ENCODE measurements at places on chromosomes 12 and 14.
A peak's percentile ranks its signal among the peaks of the same experiment; 100 is the strongest.

DNA sequence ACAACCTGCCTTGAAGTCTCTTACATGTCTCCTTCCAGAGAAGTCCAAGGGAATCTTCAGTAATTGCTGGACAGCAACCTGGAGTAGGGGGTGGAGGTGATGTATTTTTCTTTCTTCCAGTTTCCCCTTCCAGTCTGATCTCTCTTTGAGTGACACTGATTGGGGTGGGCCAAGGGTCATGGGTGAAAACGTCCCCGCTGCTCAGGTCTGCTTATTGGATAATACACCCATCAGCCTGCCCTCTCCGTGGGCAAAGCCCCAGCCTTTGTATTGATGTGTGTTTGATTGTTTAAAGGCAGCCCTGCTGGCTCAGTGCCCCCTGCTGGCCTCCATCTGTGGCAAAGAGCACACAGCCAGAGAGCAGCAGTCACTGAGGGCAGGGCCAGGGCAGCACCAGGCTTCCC lies 35.7 kb upstream of the ATP2A2 start:
- peak; percentile 31 for DNase-seq

DNA sequence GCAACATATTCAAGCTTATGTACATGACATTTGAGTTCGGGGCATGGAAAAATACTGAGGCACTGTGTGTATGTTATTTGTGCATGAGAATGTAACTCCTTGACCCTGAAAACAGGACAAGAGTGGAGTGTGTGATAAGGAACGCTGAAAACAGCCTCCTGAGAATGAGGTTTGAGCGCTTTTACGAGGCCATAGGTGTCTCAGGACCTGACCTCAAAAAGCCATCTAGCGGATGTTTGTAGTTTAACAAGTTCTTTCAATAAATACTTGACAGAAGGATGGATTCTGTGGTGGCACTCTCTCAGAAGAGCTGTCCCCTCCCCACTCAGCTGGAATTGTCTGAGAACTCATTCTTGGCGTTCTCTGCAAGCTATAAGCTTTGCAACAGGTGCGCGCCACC lies 350.5 kb upstream of the TMTC1 start:
- DNase-seq = no peak

- no peak for DNase-seq
These were observed 148.8 kb upstream of the CNOT2 start for GRCh38 chr12:70094467-70094866.

DNA sequence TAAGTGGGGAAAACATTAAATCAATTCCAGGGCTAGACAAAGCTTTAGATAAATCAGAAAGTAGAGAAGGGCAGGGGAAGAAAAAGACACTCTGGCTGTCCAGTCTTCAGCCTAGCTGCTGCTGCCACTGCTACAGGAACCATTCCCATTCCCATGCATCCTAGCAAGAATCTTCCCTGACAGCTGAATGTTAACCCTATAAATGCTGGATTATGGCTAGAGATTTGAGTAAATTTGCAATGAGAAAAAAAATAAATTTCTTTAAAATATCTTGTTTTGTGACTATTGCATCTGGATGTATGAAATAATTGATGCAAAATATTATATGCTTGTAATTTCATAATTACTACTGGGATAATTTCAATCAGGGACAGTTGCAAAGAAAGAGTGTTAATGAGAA lies 15.0 kb upstream of the CDKN3 start:
- DNase-seq = no peak

DNA sequence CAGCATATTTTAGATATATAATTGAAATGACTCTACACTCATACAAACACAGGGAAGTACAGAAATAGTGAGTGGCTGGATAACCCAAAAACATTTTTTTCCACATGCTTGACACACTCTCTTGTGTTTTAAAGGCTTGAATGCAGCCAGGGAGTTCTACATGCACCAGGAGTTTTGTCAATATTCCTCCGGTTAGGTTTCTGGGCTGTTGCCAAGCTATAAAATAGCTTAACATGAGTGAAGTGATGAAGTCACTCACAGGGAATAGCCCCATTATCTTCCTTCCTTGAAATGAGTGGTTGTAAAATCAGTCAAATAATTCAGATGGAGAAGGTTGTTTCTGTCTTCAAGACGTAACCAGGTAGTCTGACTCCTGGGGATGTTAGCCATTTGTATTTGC lies 582.7 kb downstream of the SLC6A15 start:
- no peak for DNase-seq

GRCh38 chr12:58106195-58106594 lies 164.8 kb downstream of the ATP23 start:
- DNase-seq = no peak

DNA sequence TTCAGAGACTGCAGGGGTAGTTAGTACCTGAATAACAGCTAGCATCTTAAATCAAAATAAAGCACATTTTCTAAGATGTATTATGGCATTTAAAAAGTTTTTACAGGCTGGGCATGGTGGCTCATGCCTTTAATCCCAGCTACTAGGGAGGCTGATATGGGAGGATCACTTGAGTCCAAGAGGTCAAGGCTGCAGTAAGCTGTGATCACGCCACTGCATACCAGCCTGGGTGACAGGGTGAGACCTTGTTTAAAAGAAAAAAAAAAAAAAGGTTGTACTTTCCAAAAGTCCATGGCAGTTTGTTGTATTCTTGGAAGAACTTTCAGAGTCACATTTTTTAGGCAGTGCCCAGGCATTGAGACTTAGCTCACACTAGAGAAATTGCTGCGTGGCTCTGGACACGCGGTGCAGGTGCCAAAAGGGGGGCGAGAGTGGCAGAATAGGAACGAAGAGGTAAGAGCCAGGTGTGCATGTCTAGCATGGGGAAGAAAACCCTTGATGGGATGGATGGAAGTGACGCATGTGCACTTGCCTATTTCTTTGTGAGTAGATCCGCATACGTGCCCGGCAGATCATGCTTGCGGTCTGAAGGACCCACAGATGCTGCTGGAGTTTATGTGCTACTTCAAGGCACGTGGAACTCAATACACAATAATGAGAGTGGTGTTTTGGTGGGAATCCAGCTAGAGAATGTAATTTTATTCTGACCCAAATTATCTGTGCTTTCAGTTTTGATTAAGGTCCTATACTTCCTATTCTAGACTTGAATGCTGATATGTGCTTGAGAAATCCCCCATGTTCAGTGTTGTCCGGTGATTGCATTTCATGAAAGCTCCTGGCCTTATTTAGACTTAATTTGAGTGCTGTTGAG lies 11.9 kb downstream of the ANKRD13A start:
- no peak for DNase-seq

GRCh38 chr14:95886366-95887056 lies 9.9 kb downstream of the TUNAR start:
- DNase-seq = no peak

DNA sequence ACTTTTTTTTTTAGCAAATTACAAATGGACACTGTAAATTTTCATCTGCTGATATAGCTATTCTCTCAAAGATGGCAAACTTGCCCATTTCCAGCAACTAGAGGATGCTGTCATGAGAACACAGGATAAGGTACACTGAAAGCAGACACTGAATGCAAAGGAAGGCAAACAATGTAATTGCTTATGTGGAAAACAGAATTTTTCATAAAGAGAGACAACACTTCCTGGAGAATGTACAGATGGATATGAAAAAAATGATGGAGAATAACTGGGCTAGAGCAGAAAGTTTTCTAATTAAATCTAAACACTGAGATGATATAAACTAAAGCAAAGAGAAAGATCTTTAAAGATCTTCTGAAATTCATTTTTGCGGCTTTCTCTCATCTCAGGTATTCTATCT lies 581 bp downstream of the CD69 start:
- no peak for DNase-seq

DNA sequence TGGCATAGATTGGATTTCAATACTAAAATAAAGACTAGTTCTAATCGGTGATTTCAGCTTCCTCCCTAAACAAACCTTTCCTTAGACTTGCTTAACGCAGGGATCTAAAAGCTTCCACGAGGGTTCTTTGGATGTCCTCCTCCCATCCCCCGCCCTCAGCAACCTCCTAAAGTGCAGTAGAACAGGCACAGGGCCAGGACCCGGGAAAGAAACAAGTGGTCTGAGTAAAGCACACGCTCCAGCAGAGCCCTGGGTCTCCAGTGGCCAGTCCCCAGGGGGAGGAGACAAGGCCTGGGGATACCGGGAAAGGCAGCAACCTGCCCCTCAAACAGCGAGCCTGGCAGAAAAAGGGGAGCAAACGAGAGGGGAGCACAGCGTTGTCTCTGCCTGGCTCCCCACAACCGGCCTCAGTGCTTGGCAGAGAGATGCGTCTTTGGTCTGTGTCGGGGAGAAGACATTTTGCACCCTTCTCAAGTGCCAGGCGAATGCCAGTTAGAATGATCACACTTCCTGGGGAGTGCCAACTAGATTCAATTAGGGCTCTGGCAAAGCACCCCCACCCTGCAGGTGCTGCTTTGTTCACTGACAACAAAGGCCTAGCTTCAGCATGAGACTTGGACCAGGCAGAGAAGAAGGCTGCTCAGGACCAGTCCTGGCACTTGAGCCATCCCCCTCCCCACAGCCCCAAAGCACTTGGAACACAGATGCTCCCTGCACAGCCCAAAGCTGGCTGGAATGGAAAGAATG lies 17.1 kb upstream of the SLC6A12 start:
- no peak for DNase-seq

GRCh38 chr12:110889361-110889760 lies 31.0 kb downstream of the MYL2 start:
- no peak for DNase-seq

DNA sequence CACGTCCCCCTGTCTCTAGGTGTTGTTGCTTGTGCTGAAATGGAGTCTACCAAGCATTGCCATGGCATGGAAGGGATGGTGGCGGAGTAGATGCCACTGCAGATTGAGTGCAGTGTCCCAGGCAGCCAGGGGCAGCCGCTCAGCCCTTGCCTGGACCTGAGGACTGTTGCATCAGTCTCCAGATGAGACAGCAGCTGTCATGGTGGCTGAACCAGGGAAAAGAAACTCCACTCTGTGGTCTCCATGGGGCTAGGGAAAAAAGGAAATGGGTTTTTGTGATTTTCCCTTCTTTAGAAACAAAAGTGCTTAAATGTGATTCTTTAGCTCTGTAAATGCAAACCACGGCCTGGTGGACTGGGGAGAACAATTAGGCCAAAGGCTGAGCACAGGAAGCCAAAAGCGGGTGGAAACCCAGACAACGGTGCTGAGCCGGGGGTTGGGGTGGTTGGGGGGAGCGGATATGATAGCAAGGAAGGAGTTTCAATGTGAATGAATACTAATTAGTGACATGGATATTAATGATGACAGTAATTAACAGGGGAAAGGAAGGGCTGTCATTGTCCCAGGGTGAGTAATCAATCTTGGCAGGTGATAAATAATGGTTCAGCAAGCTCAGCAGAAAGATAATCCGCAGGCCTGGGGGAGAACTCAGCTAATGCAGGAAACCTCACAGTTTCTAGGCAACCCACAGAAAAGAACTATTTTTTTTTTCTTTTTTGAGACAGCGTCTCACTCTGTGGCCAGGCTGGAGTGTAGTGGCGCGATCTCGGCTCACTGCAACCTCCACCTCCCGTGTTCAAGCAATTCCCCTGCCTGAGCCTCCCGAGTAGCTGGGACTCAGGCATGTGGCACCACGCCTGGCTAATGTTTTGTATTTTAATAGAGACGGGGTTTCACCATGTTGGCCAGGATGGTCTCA lies 442.6 kb downstream of the DPF3 start:
- peak; percentile 24 for DNase-seq

DNA sequence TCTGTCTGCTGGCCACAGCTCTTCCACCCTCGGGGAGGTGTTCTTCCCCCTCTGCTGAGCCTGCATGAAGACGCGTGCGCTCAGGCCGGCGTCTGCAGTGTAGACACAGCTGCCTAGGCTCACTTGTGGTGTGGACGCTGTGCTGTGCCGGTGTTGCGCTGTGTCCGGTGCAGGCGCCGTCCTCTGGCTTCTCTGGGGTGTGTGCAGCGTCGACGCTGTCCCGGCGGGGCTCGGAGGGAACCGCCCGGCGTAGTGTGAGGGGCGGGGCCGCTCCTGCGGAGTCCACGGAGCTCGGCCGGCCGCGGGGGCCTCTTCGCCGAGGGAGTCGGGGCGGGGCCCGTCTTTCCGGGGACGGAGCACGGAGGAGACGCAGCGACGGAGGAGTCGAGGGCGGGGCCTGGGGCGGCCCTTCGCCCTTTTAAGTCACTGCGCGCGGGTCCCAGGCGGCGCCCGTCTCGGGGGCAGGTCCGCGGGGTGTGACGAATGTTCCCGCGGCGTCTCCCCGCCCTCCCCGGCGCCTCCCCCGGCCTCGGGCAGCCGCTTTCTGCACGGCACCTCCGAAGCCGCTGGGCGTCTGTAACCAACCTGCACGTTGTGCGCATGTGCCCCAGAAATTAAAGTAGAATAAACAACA lies 45.2 kb downstream of the NOC4L start:
- DNase-seq = peak; percentile 91

GRCh38 chr14:64303471-64303917 lies 9.3 kb upstream of the ESR2 start:
- no peak for DNase-seq

DNA sequence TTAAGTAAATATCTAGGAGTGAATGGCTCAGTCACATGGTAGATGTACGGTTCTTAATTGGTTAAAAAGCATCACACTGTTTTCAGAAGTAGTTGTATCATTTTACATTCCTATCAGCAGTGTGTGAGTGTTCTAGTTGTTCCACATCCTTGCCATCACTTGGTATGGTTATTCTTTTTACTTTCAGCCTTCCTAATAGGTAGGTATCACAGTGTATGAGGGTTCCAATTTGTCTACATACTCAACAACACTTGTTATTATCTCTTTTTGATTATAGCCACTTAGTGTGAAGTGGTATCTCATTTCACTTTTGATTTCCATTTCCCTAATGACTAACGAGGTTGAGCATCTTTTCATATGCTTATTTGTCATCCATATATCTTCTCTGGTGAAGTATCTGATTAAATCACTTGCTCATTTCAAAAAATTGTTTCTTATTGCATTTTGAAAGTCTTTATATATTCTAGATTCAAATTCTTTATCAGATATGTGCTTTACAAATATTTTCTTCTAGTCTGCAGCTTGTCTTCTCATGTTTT lies 3.5 kb upstream of the SPRYD3 start:
- DNase-seq = no peak

DNA sequence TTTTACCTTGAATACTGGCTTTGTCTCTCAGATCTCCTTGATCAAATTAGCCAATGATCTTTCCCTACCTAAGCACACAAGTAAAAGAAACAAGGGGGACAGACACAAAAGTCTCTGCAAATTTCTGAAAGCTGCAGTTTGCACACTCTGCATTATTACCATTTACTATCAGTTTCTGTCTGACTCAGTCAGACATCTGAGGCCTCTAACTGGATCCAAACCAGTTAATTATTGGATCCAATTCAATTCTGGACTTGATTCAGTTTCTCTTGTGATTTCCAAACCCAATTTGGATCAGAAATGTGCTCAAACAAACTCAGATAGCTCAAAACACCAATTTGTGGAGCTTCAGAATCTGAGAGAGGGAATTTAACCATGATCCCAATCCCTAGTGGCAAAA lies 16.6 kb downstream of the SSTR1 start:
- no peak for DNase-seq

Data from stimulated activated CD8-positive, alpha-beta memory T cell treated with anti-CD3 and anti-CD28 coated beads, Interleukin-4, amount 100 ng/mL, for 24 hours (primary cell).